ENCODE measurements at places on chromosomes 4 and X. TPM values are rescaled to one million over a fixed set of nuclear protein-coding genes. Genes with fewer than 3 reads are reported as not detected.

The MAGEC2 gene
- total RNA-seq: not detected

The N4BP2 gene
- total RNA-seq: 19.2 TPM

The UGT2A3 gene
- total RNA-seq: not detected

DNA sequence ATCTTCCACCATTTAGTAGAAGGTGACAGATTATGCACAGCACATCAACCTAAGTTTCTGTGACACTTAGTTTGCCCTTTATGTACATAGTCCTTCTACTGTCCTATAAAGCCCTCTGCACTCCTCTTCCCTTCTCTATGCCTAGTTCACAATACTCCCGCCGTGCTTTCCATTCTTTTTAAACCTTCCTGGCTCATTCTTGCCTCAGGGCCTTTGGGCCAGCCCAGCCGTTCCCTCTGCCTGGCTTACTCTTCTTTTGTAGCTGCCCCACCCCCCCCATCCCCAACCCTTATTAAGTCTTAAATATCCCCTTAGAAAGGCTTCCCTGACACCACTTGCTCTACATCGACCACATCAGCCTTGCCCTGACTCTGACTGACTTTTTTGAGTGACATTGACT lies 33.0 kb downstream of the SGMS2 start:
- DNase-seq: no peak

DNA sequence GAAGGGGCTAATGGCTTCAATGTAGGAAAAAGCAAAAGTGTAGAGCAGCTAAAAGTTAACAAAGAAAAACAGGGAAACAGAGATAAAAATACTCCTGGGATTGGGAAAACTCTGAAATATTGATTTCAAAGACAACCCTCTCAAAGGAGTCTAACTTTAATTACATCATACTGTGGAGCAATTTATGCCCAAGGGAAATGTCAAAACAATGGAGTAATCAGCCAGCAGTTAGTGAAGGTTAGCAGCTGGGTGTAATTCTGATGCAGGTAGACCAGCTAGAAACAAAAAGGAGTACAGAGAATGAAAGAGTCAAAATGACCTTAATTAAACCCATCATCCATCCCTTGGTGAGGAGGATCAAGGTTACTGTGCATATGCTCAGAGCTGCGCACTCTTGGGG lies 169.0 kb downstream of the ADAM29 start:
- no peak for DNase-seq

DNA sequence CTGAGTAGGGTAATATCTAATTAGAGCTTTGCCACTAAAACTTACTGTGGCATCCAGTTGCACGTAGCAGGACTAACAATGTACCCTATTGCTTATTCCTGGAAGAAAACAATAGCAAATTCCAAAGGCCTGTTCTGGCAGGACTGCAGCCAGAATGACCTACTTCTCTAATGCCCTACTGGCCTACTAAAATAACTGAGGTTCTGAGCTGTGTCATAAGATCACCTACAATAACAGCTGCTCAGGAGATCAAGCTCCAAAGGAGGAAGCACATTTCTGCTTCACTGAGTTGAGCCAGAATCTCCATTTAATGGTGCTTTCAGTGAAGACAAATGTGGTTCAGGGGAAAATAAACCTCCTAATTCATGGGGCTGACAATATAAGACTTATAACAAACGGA lies 42.2 kb upstream of the CXCL8 start:
- DNase-seq: peak; percentile 58

DNA sequence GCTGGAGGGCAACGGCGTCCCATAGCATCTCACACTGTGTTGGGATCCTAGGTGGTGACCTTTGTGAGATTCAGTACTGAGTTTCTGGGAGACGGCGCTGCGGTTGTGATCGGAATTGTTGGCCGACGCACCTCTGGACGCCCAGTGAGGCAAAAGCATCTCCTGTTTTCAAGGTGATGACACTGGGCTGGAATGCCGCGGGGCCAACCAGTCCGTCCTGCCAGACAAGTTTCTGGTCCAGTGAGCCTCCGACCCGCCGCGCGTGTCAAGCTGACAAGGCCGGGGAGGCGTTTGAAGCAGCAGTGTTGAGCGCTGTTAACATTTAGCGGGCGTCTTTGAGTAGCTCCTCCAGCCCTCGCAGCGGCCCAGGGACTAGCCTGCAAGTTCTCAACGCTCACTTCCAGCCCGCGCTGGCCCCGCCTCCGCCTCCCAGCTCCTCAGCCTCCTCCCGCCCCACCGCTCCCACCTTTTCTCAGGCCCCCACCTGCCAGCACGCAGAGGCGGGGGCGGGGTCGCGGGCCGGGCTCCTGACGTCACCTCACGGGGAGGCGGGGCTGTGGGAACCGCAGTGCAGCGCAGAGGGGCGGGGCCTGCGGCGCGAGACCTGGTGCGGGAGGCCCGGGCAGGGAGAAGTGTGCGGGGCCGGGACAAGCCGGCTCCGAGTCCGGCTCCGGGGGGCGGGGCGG lies 482 bp upstream of the CDS1 start:
- DNase-seq: peak; percentile 90

DNA sequence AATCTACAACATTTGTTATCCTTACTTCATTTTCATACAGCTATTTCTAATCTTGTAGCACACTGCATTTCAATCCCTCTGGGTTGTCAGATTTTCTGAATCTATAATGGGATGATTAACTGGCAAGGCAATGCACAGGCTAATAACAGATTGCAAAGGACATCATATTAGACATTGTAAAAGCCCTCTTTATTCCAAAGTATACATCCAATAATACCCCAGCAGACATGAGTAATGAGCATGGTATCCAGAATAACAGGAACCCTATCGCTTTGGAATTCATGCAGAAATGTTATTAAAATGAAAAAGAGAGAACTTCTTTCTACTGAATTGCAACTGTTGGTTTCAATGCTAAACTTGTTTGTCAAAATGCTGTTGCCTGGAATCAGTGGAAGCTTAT lies 122.9 kb downstream of the C4orf33 start:
- no peak for DNase-seq

Measured in osteoblast (primary cell).